Naive thymus-derived CD4-positive, alpha-beta T cell (primary cell): ENCODE measurements at places on chromosomes 2 and 18. TPM values are rescaled to one million over a fixed set of nuclear protein-coding genes. Genes with fewer than 3 reads are reported as not detected.

- DNase-seq = no peak
Observed at GRCh38 chr2:153808679-153809078, 63.0 kb upstream of the GALNT13 start.

DNA sequence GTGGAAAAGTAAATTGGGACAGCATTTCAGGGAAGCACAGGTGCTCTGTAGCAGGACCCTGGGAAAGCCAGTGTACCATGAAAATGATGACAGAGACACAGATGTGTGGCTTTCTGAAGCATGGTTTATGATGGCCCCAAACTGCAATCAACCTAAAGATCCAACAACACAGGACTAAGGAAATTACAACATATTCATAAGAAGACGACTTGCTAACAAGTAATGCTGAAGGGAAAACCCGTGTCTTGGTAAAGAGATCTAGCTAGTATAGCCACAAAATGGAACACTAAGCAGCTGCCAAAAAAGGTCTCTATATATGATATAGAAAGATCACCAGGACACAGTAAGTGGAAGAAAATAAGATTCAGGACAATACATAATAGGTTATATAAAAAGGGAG lies 53.2 kb downstream of the UXS1 start:
- no peak for DNase-seq

DNA sequence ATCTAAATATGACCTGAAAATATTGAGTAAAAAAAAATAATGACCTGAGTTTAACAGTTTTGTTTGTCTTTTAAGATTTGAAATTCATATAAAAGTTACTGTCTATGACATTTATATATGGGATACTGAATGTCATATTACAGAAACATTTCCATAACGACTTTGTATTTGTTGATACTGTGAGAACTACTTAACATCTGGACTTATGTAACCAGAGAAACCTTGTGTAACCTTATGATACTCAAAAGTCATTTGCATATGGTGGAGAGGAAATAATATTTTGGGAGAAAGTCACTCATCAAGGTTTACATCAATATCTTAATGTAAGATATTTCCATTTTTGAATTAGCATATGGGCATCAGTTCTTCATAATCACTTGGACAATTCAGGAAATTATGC lies 12.6 kb downstream of the MFSD6 start:
- DNase-seq = no peak

Gene RDH14
- 14.5 TPM for total RNA-seq
